ENCODE measurements at places on chromosomes 13 and 19.

GRCh38 chr19:18736415-18737336, 53.2 kb downstream of the CRTC1 start:
- DNase-seq: no peak

GRCh38 chr19:13079542-13079986, 23.1 kb downstream of the LYL1 start:
- no peak for DNase-seq

DNA sequence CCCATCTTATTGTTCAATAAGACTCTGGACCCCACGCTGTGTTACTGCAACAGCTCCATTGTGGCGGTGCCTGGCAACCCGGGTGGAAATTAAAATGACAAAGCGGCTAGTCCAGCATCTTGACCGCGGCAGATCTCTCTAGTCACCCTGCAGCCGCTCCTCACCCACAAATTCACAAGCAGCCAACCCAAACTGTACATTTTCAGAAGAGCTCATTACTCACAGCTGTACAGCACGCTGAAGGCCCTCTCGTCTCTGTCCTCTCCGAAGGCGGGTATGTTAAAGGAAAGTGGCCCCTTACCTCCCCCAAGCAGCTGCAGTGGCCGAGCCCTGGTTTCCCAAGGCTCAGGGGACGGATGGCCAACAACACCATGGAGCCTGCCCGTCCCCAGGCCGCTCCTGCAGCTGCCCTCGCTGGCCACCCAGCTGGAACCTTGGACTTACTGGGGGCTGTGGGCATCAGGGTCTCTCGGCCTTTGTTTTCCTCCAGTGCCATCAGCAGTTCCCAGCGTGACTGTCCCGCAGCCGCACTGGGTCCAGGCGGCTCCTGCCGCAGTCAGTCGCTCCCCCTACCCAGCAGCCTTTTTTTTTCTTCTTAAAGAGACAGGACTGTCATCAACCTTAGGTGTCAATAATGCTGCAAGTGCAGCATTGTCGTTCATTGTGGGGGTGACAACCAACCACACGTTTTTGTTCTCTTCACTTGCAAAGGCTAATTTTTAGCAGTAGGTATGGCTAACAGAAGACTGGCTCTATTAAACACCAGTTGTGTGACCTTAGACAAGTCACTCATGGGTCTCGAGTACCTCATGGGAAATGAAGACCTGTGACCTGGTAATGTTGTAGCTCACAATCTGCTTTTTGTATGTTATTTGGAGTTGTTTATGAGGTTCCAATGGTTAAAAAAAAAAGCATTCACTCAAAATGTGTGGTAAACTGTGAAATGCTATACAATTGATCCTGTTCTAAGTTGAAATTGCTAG, at the start of gene SACS:
Gene SACS, minus strand, starts transcription at position 532 of the 983 bp plus-strand sequence. CDS start 22,463 bp downstream, outside the sequence.
- no peak for DNase-seq

DNA sequence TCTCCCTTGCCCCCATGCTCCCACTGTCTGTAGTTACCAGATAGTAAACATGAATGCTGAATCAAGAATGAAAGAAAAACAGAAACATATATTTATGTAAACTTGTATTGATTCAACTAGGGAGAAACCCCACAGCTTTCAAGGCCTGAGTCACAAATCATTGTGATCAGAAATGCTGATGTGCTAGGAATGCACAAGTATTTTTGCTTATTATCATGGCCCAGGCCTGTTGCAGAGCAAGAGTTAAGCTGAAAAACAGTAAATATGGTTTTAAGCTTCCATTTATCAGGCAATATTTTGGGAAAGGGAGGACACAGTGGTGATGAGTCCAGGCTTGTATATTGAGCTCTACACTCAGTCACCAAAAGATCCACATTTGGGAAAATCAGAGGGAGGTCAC, 669.6 kb downstream of the DIAPH3 start:
- DNase-seq: no peak

All from thymus (tissue), 14 donors.